ENCODE measurements at places on chromosomes 1 and 21.

DNA sequence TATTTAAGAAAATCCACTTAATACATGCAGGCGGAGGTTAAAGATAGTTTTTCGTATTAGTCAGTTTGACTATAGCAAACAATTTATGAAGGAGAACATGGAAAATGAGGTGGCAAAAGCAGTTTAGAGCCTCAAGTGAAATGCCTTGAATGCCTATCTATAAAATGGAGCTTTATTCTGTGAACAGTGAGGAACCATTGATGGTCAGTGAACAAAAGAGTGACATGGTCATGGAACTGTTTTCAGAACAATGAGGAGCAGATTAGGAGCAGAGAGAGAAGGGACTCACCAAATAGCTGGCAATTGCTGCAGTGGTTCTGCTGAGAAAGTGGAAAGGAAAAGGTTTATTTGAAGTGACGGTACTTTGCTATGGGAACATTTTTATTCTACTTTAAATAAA is 299.8 kb downstream of the DUSP10 start:
- DNase-seq, result no peak

GRCh38 chr1:55524006-55524405 is 308.8 kb upstream of the USP24 start:
- no peak for DNase-seq

DNA sequence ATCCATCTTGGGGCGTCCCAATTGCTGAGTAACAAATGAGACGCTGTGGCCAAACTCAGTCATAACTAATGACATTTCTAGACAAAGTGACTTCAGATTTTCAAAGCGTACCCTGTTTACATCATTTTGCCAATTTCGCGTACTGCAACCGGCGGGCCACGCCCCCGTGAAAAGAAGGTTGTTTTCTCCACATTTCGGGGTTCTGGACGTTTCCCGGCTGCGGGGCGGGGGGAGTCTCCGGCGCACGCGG is 282 bp upstream of the SOD1 start:
- DNase-seq, result no peak

DNA sequence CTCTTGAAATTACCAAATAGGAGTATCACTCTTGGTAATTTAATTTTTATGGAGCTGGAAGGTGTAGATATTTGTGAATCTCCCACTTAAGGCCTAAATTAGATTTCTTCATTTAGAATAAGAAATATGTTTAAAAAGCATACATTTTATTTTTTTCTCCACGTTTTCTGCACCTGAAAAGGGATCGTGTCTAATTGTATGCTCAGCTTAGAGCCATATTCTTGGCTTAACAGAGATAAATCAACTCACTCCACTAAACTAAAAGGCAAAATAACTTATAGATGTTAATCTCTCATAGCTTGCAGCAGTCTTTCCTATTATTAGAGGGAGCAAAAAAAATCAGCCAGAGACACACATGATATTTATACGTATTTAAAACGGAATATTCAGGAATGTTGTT is 336.8 kb upstream of the SGIP1 start:
- no peak for DNase-seq

DNA sequence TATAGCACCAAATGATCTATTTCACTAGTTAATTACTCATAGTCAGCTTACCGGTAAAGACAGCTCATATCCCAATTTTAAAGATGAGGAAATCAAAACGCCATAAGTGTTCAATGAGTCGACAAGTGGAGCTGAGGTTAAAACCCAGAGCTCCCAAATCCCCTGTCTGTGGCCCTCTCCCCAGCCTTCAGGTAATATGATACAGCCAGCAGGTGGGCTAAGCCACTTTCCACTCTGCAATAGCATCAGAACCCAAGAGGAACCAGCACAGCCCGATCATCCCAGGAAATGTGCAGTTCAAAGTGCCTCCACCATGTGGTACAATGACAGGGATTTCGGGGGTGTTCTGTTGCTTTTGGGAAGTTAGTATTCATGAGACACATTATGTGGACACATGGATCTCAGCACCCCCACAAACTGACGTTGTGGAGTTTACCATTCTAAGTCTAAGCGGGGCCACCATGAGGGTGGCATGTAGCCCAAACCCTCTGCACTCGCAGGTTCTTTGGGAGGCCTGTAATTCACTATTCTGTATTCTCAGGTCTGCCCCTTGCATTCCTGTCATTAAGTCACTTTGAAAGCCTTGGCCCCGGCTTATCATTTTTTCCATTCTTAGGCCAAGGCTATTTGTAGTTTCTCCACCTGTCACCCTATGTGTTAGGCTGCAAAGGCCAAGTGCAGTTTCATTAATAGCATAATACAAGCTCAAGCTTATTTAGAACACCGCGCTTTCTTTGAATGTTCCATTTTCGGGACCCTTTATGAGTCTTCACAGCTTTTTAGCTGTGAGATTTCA is 26.3 kb upstream of the ACTN2 start:
- DNase-seq, result no peak

- no peak for DNase-seq
Measured at GRCh38 chr1:47842228-47842919, 154.8 kb downstream of the TRABD2B start.

DNA sequence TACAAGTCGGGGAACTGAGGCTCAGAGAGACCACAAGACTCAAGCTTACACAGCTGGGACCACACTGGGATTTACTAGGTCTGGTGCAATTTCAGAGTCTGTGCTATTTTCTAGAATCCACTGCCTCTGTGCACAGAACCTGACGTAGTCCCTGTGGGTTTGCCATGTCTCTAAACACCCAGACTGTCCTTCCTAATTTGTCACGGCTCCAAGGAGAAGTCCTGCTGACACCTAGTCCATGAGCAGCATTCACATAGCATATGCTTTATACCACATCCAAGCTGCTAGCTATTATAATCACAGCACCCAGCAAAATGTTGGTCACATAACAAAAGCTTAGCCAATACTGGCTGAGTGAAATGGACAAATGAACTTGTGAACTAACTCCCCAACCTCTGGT is 79.0 kb upstream of the HMGB4 start:
- no peak for DNase-seq

DNA sequence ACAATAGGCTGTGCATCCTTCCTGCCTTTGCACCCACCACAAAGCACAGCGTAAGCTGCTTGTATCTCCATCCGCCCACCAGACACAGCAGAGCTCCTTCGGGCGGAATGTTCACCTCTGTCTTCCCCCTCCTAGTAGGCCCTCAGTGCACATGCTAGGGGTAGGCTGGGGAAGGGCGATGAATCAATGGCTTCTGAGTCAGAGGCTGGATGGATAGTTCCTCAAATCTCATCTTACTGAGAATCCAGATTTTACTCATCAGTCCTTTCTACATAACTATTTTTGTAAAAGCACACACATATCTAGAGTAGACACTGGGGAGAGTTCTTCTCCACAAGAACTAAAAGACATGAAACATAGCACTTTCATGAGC is 73.8 kb downstream of the BCAR3 start:
- no peak for DNase-seq

- no peak for DNase-seq
Measured at GRCh38 chr1:26887125-26887524, 3.0 kb downstream of the GPN2 start.

All from GF-D8 (cell line).